ENCODE measurements at places on chromosomes 5 and 9.

- no peak for DNase-seq
Observed at GRCh38 chr5:172107571-172107970, 80.5 kb downstream of the STK10 start.

DNA sequence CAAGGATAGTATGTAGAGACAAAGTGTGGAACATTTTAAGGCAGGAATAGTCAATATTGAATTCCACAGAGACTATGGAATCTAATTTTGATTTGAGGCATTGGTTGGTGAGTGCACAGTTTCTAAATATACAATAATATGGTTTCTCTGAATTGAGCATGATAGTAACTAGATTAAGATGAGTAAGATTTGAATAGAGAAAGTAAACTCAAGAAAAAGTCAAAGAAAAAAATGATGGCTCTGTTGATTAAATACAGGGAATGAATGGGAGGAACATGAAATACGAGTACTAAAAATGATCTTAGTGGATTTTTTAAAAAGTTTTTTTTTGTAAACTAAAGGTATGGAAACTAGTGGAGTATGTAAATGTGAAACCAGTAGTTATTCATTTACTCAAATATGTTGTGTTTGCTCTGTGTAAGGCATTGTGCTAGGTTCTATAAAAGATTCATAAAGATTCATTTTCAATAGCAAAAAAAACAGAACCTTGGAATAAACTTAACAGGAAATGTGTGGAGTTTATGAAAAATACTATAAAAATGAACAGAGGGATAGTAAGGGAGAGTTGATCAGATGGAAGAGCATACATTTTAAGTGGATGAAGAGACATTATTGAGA is 101.2 kb downstream of the ZCCHC7 start:
- DNase-seq, result no peak

GRCh38 chr5:56314529-56314928 is 81.4 kb upstream of the ANKRD55 start:
- no peak for DNase-seq

DNA sequence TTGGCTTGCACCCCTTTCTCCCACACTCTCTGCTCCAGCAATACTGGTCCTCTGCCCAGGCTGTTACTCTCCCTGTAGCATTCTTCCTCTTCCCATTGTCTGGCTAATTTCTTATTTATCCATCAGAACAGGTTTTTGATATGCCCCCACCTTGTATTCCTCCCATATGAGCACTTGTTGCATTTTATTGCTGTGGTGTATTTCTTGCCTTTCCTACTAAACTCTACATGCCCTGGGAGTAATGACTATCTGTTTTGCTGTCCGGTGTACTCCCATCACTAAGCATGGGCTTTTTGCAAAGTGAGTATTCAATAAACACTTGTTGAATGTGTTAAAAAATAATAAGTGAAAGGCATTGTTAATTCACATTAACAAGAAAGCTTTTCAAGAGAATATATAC is 104.3 kb upstream of the RANBP3L start:
- no peak for DNase-seq

- DNase-seq, result no peak
Observed at GRCh38 chr5:1089621-1090040, 22.2 kb downstream of the SLC12A7 start.

GRCh38 chr9:130243015-130243881 is 22.3 kb upstream of the HMCN2 start:
- DNase-seq, result no peak

GRCh38 chr5:102049517-102049916 is 246.6 kb downstream of the SLCO4C1 start:
- DNase-seq, result no peak

DNA sequence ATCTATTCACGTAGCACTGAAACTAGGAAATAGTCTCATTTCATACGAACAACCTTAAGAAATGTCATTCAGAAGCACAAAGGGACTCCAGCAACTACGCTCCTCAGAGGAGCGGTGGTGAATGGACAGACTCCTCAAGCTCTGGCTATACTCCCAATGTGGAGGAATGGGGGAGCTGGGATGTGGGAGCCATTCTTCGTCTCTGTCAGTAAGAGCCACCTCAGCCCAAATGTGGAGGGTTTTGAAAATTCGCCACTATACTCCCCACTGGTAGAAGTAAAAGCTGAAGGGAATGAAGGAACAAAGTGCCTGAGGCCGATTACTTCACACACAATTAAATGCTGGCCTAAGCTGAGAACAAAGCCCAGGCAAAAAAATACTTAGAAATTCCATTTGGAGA is 96.3 kb downstream of the ADAMTS12 start:
- no peak for DNase-seq

- no peak for DNase-seq
Observed at GRCh38 chr5:150253416-150254208, 36.0 kb downstream of the CAMK2A start.

DNA sequence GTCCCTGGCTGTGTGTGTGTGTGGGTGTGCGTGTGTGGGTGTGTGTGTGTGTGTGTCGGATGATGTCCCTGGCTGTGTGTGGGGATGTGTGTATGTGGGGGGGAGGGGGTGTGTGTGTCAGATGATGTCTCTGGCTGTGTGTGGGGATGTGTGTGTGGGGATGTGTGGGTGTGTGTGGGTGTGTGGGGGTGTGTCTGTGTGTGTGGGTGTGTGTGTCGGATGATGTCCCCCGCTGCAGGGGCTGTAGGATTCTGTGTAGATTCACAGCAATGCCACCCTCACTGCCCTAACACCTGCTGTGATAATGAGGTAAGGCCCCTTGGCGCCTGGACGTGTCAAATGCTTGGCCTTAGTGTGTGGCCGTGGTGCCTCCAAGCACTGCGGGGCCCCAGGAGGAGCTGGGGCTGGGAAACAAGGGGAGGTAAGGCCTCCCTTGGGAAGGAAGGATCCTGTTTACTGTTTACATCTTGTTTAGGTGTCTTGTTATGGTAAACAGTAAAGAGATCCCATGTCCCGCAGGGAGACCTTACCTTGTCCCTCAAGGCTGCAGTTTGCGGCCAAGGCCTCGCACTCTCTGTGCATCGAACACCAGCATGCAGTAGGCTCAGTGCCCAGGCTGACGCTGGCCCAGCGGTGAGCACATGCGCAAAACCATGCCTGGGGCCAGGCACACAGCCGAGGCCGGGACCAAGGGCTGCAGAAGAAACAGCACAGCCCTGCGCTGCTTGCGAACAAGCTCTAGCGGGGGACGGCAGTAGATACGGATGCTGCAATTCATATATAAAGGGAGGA is 24.1 kb downstream of the AHRR start:
- no peak for DNase-seq

GRCh38 chr5:124808842-124809268 is 62.4 kb upstream of the ZNF608 start:
- no peak for DNase-seq

DNA sequence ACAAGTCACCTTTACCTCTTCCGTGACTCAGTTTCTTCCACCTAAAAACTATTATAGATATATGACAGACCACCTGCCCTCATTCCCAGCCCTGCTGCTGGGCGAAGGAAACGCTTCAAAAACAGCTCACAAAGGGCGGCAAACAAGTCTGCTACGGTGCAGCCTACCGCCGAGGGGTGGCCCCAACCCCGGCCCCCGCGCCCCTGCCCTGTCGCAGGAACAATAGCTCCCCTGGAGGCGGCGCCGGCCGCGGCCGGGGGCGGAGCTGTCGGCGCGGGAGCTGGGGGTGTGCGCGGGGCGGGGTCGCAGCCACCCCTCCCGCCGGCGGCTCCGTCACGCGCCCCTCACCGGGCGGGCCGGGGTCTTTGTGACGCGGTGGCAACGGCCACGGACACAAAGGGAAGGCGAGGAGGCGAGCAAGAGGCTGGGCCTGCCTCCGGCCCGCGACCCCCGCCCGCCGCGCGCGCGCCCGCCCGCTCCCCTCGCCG is at the start of gene TMEFF1:
Gene TMEFF1, plus strand, starts transcription at position 362 of the 488 bp plus-strand sequence. CDS start 396 bp downstream, outside the sequence.
- no peak for DNase-seq

GRCh38 chr9:14362175-14362574 is 48.2 kb upstream of the NFIB start:
- DNase-seq, result no peak

- no peak for DNase-seq
Observed at GRCh38 chr5:169411786-169412430, 111.0 kb upstream of the SLIT3 start.
